ENCODE measurements at places on chromosomes 5 and 9. TPM values are rescaled to one million over a fixed set of nuclear protein-coding genes. Genes with fewer than 3 reads are reported as not detected.

GRCh38 chr9:82127465-82127864 is 138.9 kb downstream of the SPATA31D1 start:
- peak; percentile 58 for DNase-seq

DNA sequence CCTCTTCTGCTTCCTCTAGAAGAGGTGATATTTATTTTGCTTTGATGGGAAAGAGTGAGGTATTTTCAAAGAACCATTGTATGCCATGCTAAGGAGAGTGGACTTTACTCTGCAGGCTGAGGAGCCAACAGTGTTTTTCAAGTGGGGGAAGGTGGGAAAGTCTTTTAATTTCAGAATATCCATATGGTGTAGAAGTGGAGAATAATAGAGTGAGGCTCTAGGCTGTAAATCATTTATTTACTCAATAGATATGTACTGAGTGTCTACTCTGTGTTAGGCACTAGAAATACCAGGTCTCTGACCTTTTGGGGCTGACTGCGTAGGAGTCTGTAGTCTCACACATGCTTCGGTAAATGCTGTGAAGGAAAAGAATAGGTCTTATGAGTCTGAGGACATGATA is 30.7 kb upstream of the TENT2 start:
- DNase-seq: no peak

DNA sequence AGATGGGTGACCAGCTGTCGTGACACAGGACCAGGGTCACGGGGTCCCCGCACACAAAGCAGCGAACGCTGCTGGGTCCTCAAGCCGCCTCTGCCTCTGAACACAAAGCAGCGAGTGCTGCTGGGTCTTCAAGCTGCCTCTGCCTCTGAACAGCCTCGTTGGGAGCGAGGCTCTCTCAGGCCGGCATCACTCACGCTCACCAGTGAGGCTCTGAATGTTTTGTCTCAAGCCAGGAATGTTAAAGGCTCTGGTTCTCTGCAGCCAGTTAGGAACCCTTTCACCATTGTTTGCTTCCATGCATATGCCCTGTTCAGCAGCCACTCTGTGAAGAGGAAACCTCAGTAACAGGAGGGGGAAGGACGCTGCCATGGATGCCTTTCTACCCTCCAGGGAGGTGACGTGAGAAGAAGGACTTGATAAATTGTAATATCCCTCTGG is 82.7 kb upstream of the TAF11L2 start:
- no peak for DNase-seq

DNA sequence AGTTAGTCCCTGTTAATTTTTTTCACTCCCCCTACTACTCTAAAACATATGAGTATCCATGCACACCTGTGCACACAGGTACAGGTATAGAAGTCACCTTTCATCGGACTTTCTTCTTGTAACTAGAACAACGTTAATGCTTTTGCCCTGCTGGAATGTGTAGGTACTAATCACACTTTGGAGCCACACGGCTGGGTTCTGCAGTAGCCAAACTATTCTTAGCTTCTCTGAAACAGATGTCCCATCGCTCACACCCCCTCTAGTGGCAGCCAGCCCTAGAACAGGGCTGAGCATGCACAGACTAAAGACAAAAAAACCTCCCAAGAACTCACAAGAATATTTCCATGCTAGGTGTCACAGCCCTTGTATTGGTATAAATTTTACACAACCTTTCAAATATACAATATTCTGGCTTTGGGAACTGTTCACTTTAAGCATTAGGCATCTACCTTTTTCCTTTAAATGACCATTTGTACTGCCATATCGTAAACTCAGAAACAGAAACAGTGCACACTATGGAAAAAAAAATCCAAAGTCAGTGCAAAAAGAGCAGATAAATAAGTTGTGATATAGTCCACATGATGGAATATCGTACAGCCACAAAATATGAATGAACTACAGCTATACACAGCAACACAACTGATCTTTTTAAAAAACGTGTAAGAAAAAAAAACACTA is 64.0 kb downstream of the RETREG1 start:
- DNase-seq: peak; percentile 59

GRCh38 chr5:176883700-176884570 is 15.2 kb downstream of the HK3 start:
- no peak for DNase-seq

GRCh38 chr5:138641547-138642298 is 66.5 kb upstream of the HSPA9 start:
- DNase-seq: peak; percentile 57

GRCh38 chr9:21252721-21253547 is 13.1 kb upstream of the IFNA14 start:
- peak; percentile 23 for DNase-seq

- peak; percentile 23 for DNase-seq
Observed at GRCh38 chr9:79477955-79478771, 93.6 kb upstream of the TLE4 start.

DNA sequence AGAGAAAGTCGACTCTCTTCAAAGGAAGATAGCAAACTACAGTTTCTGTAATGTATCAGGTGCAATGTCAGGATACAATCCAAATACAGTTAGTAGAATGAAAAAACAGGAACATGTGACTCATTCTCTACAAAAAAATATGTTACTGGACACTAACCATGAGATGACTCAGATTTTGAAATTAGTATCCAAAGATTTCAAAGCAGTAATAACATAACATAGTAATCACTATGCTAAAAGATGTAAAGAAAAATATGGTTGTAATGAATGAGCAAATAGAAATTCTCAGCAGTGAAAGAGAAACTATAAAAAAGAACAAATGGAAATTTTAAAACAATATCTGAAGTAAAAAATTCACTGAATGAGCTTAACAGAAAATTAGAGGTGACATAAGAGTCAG is 42.3 kb downstream of the SHOC1 start:
- DNase-seq: no peak

DNA sequence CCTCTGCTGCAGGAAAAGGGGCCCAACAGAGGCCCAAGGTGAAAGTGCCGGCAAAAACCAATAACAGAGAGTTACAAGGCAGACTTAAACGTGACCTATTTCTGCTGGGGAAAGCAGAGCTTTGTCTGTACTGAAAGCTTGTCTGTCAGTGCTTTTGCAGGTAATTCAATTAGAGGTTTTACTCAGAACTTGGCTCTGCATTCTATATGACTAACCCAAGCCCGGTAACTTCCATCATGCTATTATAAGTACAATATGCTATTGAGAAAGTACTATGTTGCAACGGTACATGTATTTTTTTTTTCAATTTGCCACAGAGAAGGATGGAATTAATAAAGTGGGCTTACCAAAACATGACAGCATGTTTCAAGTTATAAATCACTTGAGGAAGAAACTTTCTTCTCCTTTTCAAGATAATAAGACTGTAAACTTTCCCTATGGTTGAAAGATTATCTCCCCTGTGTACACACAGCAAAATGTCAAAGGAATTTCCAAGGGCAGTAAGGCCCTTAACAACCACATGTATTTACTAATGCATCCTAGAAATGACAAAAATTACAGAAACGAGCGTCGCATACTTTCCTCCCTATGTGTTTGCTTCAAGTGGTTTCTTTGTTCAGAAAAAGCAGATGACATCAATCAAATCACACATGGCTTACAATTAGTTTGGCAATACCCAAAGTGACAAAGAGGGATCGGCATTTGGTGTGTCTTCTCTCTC is 282.4 kb downstream of the EFNA5 start:
- no peak for DNase-seq

DNA sequence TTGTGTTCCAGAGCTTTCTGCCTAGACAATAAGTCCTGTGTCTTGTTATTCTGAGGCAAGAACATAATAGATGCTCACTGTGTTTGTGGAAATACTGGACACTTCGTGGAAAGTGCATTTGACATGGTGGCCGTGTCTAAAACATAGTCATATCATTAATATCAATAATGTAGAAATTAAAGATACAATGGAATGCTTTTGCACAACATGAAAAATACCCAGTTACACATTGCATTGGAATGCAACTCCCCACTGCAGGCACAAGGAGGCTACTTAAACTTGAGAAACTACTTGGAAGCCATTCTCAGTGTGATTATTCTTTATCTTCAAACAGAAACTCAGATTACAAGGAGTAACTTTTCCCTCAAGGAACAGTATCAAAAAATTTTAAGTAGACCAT is 145.3 kb upstream of the ZNF462 start:
- no peak for DNase-seq

GRCh38 chr5:174501461-174502069 is 222.8 kb upstream of the MSX2 start:
- DNase-seq: no peak

DNA sequence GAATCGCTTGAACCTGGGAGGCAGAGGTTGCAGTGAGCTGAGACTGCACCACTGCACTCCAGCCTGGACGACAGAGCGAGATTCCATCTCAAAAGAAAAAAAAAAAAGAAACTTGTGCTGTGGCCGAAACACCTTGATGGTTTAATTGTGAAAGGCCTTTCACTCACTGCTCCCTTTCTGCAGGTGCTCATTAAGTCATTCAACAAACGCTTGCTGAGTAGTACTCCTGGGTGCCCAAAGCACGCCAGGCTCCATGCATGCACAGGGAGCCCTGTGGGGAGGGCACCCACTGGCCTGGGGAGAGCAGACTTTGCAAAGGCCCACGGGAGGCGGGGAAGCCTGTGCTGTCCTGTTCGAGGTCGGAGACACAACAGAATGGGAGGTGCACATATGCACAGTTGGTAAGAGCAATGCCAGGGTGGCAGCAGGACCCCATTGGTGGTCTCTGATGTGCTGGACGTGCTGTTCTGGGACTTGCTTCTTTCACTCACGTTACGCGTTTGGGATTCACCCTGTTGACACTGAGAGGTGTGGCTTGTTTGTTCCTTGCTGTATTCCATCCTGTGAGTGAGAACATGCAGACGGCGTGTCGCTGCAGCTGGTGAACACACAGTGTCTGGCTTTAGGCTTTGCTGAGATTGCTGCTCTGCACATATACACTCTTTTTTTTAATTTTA is 3.0 kb upstream of the ENTPD2 start:
- no peak for DNase-seq

DNA sequence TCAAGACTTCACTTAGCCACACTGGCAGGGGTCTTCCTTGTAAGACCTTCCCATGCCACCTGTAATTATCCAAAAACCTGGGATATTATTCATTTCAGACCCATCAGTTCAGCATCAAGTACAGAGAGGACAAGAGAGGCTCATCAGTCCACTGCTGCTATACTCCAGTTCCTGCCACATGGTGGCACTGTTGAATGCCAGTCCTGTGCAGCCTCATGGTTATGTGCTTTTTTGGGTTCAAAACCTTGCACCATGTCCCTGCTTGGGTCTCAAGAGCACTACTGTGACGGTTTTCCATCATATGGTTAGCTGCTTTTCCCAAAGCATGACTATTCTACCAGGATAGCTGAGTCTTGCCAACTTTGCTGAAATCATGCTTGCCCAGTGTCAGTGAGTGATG is 8.5 kb downstream of the PTGS1 start:
- DNase-seq: no peak

STING1 gene
- 5.3 TPM for polyA plus RNA-seq

PGM5 gene
- not detected for polyA plus RNA-seq

IL4 gene
- not detected for polyA plus RNA-seq

GARIN3 gene
- polyA plus RNA-seq: not detected

SH3TC2 gene
- not detected for polyA plus RNA-seq

C9 gene
- polyA plus RNA-seq: not detected
